ENCODE measurements at places on chromosomes 5 and 9.

- no peak for DNase-seq
These were observed 4.2 kb downstream of the DAB2 start for GRCh38 chr5:39420482-39421145.

GRCh38 chr9:5897851-5898250 lies 7.2 kb downstream of the MLANA start:
- DNase-seq, result no peak

DNA sequence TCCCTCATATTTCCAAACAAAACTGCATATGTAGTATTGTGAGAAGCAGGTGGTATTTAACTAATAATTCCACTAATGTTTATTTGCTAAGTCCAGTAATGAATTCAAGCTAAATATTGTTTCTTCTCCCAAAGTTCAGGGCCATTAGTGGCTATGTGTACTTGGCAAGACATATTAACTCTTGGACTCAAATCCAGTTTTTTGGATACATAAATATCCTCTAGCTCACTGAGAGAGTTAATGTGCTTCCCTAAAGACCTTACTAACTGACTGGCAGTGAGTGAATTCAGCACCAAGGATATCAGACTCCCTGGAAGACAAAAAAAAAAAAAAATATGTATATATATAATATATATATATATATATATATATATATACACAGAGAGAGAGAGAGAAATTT lies 214.1 kb downstream of the RAB3C start:
- DNase-seq, result no peak

GRCh38 chr9:135032041-135032835 lies 55.2 kb upstream of the OLFM1 start:
- no peak for DNase-seq

- no peak for DNase-seq
These were observed 235.7 kb upstream of the ELL2 start for GRCh38 chr5:96197347-96197746.

DNA sequence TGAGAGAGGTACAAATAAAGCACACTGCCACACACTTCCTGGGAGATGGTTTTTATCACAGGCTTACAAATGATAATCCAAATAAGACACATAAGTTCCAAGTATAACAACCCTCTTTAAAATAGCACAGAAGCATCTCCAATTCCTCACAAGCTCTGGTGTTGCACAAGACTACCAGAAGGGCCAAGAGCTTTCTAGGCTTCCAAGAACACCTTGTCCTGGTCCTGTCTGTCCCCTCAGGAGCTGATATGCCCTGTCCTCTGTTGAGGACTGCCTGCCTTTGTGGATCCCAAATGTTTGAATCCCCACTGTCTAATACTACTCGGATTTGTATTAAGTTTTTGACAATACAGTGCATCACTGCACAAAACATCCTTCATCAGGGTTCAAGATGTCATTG lies 110.1 kb downstream of the SPOCK1 start:
- DNase-seq, result no peak

DNA sequence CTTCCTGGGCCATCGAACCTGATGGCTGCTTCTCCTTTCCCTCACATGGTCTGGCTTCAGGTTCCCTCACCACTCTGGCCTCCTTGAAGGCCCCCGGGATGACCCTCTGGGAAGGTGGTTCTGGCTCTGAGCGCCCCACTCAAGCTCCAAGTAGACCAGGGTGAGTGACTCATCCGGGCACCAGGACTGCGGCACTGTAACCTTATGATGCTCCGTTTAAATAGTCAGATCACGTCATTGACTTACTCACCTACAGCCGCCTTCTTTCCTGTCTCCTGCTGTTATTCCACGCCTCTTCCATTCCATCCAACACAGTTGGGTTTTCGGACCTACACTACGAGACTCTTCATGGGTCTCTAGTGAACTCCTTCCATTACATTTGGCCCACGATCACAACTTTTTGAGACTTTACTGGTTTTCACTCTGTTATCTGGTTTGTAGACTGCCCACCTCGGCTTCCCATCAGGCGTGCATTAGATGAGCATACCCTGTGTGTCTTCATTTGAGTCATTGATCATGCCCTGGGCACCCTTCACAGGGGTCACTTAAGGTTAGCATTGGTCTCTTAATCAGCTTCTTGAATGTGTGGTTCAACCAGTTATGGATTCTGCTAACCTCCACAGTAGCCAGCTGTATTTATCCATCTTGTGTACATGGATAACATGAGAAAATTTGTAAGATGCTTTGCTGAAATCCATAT lies 138.8 kb upstream of the LMX1B start:
- DNase-seq, result no peak

DNA sequence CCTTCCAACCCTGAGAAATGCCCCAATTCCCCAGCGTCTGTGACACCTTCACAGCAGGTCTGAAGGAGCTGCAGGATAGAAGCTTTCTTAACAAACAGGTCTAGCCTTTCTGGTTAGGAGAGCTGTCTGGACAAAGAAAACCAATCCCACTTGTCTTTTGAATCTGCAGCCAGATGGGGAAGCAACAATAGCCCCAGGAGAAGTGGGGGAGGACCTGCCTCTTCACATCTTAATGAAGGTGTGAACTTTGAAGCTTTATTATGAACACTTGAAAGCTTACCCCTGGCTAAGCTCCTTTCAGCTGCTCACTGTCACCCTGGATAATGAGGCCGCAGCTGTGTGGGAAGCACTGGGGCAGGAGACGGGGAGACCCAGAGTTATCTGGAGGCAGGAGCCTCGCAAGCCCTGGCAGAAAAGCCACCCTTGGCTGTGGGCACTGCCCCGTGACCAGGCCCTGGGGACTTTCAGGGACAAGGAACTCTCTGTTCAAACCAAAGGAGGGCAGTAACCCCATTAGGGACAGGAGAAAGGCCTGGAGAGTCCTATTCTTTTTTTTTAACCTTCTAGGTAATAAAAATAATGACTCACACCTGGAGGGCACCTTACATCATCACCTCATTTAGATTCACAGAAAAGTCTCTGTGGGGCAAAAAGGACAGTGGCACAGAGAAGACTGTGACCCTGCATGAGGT lies 151.8 kb upstream of the RAD23B start:
- DNase-seq, result no peak

DNA sequence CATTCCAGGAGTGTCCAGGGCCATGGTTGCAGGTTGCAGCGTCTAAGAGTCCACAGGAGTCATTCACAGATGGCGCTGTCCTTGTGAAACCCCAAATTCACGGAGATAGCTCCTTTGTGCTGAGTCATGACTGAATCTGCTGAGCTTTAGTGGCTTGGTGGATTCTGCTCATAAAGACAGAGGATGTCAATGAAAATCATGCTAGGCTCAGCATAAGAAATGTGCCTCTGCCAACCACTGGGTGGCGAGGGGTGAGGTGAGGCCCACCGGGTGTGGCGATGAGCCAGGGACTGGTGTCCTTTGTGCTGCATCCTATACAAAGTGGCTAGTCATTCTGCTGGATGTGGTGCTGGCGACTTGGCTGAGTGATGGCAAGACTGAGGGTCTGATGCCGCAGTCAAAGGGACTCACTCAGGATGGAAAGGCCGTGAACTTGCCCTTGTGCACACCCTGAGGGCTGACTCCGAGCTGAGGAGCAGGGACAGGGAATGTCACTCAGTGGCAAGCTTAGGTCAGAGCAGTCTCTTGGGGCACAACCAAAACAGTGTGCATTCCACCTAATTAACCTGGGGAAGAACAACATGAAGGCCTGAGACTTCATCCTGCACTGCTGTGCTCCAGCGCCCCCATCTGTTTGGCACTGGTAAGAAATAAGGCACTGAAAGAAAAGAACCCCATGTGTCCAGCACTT lies 71.5 kb downstream of the DAP start:
- DNase-seq, result no peak

GRCh38 chr9:36398745-36399144 lies 1.3 kb downstream of the RNF38 start:
- DNase-seq, result no peak

GRCh38 chr9:111752455-111752854 lies 42.3 kb downstream of the SHOC1 start:
- DNase-seq, result no peak

DNA sequence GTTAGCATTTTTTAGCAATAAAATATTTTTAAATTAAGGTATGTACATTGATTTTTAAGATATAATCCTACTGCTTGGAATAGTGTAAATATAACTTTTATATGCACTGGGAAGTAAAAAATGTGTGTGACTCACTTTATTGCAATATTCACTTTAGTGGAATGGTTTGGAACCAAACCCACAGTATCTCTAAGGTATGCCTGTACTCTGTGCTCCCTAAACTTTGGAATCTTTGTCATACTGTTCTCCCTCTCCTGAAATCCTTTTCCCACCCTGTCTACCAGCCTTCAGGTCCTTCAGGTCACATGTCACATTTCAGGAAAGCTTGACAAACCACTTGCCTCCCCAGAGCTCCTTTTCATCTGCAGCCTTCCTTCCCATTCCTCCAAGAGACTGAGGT lies 308.7 kb downstream of the SPOCK1 start:
- no peak for DNase-seq

GRCh38 chr5:34676416-34676815 lies 20.3 kb downstream of the RAI14 start:
- no peak for DNase-seq

- no peak for DNase-seq
These were observed 32.0 kb upstream of the HAPLN1 start for GRCh38 chr5:83752700-83753099.

- DNase-seq, result no peak
These were observed 53.7 kb downstream of the EXD3 start for GRCh38 chr9:137369061-137369787.
